Immature natural killer cell (primary cell): ENCODE measurements at places on chromosomes 1 and 21. TPM values are rescaled to one million over a fixed set of nuclear protein-coding genes. Genes with fewer than 3 reads are reported as not detected.

DNA sequence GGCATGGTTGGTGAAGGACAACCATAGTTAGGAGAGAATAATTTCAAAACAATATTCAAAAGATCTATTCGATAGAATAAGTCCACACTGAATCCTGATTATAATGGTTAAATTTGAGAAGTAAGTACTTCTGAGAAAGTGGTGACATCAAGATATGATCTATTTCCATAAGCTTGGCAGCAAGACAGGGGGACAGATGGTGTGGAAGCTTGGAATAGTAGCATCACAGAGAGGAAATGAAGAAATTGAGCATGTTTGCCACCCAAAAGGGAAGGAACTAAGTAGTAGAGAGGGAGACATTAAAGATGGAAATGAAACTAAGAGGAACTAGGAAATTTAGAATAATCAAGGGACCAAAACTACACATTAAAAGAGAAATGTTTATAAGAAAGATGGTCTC, 94.5 kb downstream of the OLFM3 start:
- no peaks in the 10 kb centered on the region for H3K36me3 ChIP-seq
- no peak for DNase-seq
- no peaks in the 10 kb centered on the region for H3K27me3 ChIP-seq
- no peaks in the 10 kb centered on the region for H3K4me1 ChIP-seq
- H3K4me3 ChIP-seq: no peak overlapping the region

DNA sequence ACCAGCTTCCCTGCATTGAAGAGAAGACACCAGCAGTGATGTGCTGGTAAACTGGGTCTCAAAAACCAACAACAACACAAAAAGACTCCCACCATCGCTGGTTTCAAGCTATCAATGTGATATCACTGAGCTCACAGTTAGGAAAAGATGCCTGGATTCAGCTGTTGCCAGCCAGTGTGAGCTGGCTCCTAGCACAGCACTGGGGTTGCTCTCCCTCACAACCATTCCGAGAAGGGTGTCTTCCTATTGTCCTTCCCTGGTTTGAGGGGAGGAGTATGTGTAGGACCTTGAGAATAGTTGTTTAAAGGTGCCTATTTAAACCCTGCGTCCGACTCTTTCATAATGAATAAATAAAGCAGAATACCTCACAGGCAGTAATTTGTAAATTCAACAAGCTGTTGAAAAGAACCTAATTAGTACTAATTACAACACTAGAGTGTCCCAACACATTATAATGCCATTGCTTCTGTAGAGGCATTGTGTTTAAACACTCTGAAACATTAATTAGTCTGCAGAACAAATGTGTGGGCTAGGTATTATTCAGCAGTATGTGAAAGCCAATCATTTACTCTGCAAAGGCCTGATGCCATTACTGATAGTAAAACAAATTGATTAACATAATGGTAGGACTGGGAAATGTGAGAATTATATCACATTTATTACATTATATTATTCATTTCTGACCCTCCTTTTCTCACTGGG, 17.2 kb downstream of the NIBAN1 start:
- no peak overlapping the region for H3K27ac ChIP-seq
- peaks cover 4% of the 10 kb centered on the region for H3K36me3 ChIP-seq
- H3K4me3 ChIP-seq: no peak overlapping the region
- H3K4me1 ChIP-seq: peaks cover 17% of the 10 kb centered on the region
- no peak for DNase-seq

DNA sequence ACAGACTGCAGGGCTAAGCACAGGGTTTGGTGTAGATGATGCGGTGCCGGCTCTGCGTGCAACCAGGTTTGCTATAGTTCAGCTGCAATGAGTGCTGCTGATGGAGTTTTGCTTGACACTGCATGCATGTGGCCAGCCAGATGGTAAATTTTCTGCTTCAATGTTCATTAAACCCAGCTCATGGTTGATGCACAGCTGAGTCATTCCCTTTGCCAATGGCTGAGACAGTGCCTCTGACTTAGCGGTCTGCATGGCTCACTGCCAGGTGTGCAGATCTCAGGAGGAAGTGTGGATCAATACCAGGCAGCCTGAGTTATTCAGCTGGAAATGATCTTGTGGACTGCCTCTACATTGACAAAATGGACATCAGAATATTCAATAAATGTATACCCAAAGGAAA, 172.7 kb upstream of the ZP4 start:
- no peaks in the 10 kb centered on the region for H3K36me3 ChIP-seq
- DNase-seq: no peak
- H3K27me3 ChIP-seq: no peaks in the 10 kb centered on the region
- no peak overlapping the region for H3K4me3 ChIP-seq
- H3K4me1 ChIP-seq: no peaks in the 10 kb centered on the region
- no peak overlapping the region for H3K27ac ChIP-seq

- no peak for DNase-seq
- no peak overlapping the region for H3K4me3 ChIP-seq
- H3K27me3 ChIP-seq: no peaks in the 10 kb centered on the region
- peaks cover 45% of the 10 kb centered on the region for H3K36me3 ChIP-seq
- H3K27ac ChIP-seq: no peak overlapping the region
Observed at GRCh38 chr1:67044631-67045270, 9.2 kb downstream of the SLC35D1 start.

- peaks cover 2% of the 10 kb centered on the region for H3K27me3 ChIP-seq
- no peak overlapping the region for H3K27ac ChIP-seq
- no peaks in the 10 kb centered on the region for H3K36me3 ChIP-seq
- no peak overlapping the region for H3K4me3 ChIP-seq
- DNase-seq: peak; percentile 52
Observed at GRCh38 chr1:157580179-157580827, 17.6 kb downstream of the FCRL4 start.

DNA sequence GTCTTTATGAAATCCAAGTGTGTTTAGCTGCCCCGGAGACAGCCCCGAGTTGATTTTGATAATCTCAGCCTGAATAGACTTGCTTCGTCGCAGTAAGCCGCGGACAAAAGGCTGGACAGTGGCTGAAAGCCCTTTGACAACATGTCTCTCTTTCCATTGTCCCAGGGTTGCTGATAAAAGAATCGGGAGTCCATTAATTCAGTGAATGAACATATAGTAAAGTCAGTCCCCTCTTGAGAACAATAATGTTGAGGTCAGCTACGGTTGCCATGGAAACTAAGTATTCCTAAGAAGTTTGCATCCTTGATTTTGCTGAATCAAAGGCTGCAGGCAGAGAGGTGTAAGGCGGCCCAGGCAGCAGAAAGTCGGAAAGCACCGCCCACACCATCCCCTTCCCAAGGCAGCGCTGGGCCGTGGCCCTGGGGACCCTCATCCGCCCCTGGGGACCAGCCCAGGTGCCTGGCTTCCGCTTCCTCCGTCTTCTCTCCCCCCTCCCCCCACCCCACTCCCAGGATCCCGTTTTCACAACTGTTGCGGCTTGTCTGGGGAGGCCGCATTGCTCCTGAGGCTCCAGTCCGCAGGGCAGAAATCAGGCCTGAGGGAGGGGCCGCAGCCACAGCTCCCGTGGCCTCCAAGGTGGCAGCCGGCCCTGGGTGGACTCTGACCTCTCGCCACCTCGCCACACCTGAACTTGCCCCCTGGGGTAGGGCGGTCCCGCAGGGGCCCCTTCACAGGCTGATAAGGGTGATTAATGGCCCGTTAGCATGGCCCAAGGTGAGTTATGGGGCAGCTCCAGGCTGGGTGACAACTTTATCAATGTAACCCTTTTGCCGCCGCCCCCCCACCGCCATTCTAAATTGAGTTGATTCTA, 180.9 kb downstream of the PRDM16 start:
- no peak overlapping the region for H3K4me3 ChIP-seq
- H3K36me3 ChIP-seq: no peaks in the 10 kb centered on the region
- H3K4me1 ChIP-seq: no peaks in the 10 kb centered on the region
- peaks cover 9% of the 10 kb centered on the region for H3K27me3 ChIP-seq

GRCh38 chr1:110190282-110190929, 19.7 kb upstream of the KCNC4 start:
- no peak for DNase-seq
- no peaks in the 10 kb centered on the region for H3K36me3 ChIP-seq
- H3K27me3 ChIP-seq: peaks cover 1% of the 10 kb centered on the region
- no peak overlapping the region for H3K4me3 ChIP-seq
- no peak overlapping the region for H3K27ac ChIP-seq

The CNR2 gene
- polyA plus RNA-seq: 10.7 TPM
